ENCODE measurements at places on chromosomes 6 and 20. TPM values are rescaled to one million over a fixed set of nuclear protein-coding genes. Genes with fewer than 3 reads are reported as not detected.
A peak's percentile ranks its signal among the peaks of the same experiment; 100 is the strongest.

Gene HTR1E
- total RNA-seq: not detected

Gene RFX6
- total RNA-seq: not detected

Gene DDX43
- not detected for total RNA-seq

Gene SAMHD1
- total RNA-seq: 7.3 TPM

Gene NRSN1
- not detected for total RNA-seq

Gene BMP6
- not detected for total RNA-seq

Gene DBNDD2
- 62.9 TPM for total RNA-seq

Gene EBF4
- total RNA-seq: 24.2 TPM

- DNase-seq: no peak
Measured at GRCh38 chr20:6426287-6426891, 303.6 kb upstream of the FERMT1 start.

- no peak for DNase-seq
Measured at GRCh38 chr6:30683980-30684338, 2.5 kb downstream of the PPP1R18 start.

DNA sequence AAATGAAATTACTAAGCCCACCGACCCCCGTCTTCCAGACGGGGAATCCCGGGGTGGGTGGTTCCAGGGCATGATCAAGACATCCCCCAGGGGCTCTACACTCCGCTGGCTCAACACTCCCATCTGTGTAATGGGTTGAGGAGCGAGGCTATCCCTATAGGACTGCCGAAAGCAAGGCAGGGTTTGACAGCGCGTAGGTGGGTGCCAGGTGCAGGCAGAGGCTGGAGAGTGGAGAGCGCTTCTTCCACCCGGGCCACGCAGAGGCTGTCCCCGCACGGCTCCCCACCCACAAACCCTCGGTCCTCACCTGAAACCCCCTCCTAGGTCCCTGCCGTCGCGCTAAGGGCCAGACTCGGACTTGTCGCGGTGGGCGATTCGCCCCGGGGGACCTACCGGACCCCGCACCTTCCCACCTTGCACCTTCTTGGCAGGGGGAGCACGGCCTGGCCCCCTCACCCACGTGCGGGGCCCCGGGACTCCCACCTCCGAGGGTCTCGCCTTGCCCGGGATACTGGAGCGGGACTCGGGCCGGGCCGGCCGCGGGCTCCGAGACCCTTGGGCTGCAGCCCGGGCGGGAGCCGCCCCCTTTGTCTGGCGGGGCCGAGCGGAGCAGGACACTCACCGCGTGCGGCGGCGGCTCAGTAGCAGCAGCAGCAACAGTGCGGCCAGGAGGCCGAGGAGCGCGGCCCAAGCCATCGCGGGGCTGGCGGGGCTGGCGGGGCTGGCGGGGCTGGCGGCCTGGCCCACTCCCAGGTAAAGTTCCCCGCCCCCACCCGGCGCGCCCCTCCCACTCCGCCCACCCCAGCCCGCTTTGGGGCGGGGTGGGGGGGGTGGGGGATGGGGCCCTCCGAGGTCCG lies at the start of gene PTGIS:
Gene PTGIS (minus strand): TSS at position 717 of the 857 bp plus-strand sequence. CDS start 21 bp downstream, at position 696.
- DNase-seq: peak; percentile 80

DNA sequence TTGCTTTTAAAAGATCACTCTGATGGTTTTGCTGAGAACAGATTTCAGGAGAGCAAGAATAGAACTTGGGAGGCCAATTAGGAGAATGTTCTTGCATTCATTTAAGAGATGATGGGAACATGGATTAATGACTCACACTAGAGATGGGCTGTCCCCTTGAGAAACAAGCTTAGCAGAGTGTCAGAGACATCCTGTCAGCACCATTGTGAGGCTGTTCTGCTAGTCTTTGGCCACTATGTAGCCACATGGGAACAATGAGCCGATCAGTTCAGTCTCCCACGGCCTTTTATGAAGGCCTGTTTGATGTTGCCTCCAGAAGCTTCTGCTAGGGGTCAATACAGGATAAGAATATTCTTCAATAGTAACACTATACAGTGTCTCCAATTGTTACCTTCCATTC lies 113.0 kb upstream of the EYA4 start:
- DNase-seq: peak; percentile 26

DNA sequence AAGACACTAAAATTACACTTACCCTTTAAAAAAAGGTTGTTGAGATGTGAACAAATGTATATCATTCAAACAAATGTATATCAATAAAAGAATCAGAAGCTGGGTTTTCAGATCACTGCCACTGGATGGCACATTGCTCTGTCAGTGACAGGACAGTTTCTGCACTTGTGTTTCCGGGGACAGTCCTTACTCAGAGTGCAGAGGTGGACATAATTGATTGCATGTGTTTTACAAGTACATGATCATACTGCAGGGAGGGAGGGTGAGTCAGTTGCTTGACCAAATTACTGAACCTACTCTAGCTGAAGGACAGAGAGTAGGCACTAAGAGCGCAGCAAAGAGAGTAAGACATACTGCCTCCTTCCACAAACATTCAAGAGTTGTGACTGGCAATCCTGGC lies 302.3 kb downstream of the TENT5A start:
- DNase-seq: no peak

Data from cardiac muscle cell (in vitro differentiated cells and primary cell).